ENCODE measurements at places on chromosomes 12 and 14.
A peak's percentile ranks its signal among the peaks of the same experiment; 100 is the strongest.

DNA sequence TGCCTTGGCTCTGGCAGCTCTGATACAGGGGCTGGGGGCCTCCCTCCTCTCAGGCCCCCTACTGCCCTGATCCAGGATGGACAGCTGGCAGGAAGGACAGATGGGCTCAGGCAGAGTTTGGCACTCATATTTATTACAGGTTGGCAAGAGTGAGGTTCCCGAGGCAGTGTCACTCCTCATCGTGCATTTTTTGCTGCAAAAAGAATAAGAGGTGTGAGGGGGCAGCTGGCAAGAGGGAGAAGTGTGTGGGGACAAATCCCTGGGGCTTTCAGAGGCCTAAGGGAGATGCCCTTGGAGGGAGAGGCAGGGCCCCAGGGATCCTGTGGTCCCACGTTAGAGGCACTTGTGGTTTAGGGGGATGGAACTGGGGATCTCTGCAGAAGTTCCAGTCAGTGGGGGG lies 5.0 kb downstream of the CMTM5 start:
- DNase-seq: peak; percentile 93

DNA sequence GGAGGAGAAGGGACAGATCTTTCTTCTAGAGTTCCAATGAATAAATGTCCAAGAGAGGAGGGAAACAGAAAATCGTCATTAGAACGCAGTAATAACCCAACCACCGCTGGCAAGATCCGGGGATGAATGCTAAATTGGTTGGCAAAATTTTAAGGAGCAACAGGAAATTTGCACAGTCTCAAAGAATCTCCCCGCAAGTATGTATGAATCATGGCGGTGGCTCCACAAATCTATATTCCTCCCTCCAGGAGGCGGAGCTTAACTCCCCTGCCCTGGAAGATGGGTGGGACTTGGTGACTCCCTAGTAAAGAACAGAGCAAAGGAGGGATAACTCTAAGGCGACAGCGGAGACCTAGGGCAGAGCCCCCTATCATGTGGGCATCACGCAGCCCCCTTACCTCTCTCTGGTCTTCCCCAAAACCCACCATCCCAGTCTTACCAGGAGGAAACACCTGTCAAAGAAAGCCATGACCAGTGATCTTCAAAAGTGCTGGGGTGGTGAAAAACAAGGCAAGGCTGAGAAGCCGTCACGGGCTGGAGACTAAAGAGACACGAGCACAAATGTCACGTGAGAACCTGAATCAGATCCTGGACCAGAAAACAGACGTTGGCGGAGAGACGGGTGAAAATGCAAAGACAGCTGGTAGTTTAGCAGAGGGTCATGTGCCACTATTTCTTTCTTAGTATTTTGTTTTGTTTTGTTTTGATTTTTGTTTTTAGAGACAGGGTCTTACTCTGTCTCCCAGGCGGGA lies 125.8 kb downstream of the NCOR2 start:
- no peak for DNase-seq

DNA sequence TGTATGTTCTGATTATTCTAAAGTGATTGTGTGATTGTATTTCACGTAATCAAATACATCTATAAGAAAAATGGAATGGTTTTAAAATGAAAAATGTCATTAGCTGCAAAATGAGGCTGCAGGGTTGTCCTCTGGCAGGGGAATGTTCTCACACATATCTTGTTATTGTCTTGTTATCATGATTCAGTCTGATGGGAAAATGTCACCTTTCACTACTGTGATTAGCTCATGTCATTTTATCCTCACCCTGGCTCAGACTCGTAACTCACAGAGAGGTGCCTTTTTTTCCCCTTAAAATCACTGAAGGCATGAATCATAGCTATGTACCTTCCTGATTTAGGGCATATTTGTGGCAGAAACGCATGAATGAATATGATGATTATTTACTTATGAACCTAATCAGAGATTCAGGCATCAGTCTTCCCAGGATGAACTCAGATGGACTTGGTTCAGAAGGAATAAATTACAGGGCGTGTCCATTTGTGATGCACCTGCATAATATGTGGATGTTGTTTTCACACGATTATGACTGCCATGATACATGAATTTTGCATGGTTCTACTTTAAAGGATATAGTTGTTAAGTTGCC lies 1339.2 kb downstream of the AACS start:
- DNase-seq: no peak

- DNase-seq: no peak
These were observed 168.0 kb upstream of the ARID2 start for GRCh38 chr12:45561488-45561887.

GRCh38 chr12:105581420-105581819 lies 250.9 kb downstream of the C12orf75 start:
- no peak for DNase-seq

- DNase-seq: no peak
These were observed 23.8 kb downstream of the VPS37B start for GRCh38 chr12:122871851-122872780.

- DNase-seq: no peak
These were observed 608 bp upstream of the PIANP start for GRCh38 chr12:6701078-6701768.

- DNase-seq: no peak
These were observed 18.4 kb downstream of the ANO6 start for GRCh38 chr12:45234139-45234865.

DNA sequence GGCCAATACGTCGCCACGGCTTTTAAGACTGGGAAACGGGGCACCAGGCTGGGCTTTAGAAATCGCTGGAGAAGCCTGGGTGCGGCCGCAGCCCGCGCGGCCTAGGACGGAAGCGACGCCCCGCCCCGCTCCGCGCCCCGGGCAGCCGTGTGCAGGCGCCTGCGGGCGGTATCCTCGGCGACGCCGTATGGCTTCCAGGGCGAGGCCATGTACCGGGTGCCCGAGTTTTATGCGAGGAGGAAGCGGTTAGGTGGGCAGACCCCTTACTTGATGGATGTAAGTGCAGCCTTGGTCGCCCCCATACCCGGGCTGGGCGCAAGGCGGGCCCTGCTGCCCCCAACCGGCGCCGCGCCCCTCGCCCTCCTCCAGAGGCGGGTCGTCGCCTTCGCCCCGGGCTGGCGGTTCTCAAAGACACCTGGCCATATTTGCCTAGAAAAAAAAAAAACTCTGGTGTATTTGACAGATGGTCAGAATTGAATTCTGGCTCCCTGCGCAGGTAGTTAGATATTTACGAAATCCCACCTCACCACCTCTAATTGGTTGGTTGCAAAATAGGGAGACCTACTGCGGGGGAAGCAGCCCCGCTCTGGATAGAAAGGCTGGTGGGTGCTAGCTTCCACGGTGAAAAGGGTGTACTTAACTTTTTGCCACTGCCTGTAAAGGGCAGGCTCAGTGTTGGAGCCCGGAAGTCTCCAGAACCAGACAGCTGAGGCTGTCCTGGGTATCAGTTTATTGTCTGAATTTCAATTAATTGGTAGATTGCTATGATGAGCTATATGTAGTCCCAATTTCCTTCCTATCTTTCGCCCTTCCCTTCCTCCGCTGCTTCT lies at the start of gene PPP1R36:
PPP1R36 (plus strand) TSS at position 171 of the 830 bp plus-strand sequence; CDS start at position 208, 37 bp downstream.
- DNase-seq: peak; percentile 67

DNA sequence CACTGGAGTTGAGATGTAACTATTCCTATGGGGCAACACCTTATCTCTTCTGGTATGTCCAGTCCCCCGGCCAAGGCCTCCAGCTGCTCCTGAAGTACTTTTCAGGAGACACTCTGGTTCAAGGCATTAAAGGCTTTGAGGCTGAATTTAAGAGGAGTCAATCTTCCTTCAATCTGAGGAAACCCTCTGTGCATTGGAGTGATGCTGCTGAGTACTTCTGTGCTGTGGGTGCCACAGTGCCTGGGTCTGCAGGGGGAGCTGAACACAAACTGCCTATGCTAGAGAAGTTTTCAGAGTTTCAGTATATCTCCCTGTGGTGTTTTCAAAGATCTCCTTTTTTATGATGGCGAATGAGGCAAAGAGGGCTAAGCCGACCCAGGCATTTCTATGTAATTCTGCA lies 179.2 kb upstream of the OR4E1 start:
- DNase-seq: no peak

DNA sequence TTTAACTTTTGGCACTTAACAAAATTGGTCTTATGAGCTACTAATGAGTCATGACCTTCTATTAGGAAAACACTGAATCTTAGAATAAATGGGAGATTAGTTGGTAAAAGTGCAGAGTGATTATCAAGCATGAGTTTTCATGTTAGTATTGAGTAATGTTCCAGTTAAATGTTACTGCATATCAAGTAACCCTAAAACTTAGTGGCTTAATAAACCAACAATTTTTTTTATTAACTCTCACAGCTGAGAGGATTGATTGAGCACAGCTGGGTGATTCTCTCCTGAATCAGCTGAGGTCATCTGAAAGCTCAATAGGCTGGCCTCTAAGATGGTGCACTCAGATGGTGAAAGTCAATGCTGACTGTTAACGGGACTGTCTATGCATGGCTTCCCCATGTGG lies 248.6 kb downstream of the BCL11B start:
- no peak for DNase-seq

DNA sequence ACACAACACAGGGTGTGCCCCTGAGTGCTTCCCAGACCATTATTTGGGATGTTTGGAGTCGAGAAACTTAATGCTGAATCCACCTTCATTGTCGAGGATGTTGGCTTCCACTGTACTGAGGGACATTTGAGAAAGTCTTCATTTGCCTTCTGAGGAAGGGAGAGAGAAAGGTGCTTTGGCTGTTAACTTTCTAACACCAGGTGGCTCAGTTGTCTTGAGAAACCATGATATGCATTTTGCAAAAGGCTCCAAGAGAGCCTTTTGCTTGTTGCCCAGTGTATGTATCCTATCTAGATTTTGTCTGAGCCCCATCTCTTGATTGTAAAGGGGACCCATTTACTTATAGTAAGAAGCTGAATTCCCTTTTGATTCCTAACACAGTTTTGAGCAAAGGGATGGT lies 28.6 kb upstream of the NRXN3 start:
- DNase-seq: no peak

GRCh38 chr12:71958993-71959578 lies 20.4 kb downstream of the TPH2 start:
- no peak for DNase-seq

DNA sequence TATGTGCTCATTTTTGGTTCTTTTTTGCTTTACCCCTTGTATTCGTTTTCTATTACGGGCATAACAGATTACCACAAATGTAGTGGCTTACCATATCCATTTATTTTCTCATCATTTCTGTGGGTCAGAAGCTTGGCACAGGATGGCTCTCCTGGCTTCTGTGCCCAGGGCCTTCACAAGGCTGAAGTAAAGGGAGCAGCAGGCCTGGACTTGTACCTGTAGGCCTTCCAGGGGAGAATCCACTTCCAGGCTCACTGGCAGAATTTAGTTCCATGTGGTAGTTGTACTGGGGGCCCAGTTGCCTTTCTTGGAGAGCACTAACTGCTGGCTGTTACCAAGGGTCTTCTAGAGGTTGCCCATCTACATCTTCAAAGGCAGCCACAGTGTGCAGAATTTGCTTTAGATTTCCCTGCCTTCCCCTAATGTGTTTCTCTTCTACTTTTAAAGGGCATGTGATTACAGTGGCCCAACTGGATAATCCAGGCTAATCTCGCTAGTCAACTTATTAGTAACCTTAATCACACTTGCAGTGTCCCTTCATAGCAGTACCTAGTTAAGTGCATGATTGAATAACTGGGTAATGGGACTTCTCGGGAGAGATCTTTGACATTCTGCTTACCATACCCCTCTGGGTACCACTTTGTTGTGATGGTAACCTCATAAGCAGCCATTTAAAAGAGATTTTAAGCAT lies 67.0 kb downstream of the CRADD start:
- no peak for DNase-seq

DNA sequence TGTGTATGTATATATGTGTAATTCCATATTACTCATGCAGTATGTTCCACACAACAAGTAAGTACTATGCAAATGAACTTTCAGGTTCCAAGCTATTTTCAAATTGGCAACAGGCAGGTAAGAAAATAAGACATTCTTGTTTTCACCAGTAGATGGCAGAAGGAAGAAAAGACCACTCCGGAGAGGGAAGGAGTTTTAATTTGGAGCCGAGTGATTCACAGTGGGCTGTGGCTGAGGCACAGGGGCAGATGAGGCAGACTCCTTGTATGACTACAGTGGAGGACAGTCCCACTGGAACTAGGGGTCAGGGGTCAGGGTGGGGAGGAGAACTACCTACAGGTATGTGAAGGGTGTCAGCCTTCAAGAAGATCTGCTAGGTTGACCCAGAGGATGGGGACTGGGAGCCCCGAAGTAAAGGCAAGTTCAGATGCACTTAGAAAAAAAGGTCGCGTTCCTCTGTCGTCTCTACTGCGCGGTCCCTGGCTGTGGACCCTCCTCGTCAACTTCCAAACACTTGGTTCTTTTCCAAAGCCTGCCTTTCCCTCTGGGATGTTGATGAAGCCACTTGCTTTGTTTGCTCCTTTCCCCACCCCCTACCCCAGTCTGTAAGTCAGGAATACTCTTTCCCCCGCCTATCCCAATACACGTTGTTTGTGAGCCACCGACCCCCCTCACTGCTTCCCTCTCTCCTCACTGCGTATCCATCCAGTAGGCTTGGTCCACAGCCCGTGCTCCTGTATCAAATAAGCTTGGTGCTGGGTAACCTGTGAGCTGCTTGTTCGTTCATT lies 24.1 kb downstream of the DDX47 start:
- no peak for DNase-seq

DNA sequence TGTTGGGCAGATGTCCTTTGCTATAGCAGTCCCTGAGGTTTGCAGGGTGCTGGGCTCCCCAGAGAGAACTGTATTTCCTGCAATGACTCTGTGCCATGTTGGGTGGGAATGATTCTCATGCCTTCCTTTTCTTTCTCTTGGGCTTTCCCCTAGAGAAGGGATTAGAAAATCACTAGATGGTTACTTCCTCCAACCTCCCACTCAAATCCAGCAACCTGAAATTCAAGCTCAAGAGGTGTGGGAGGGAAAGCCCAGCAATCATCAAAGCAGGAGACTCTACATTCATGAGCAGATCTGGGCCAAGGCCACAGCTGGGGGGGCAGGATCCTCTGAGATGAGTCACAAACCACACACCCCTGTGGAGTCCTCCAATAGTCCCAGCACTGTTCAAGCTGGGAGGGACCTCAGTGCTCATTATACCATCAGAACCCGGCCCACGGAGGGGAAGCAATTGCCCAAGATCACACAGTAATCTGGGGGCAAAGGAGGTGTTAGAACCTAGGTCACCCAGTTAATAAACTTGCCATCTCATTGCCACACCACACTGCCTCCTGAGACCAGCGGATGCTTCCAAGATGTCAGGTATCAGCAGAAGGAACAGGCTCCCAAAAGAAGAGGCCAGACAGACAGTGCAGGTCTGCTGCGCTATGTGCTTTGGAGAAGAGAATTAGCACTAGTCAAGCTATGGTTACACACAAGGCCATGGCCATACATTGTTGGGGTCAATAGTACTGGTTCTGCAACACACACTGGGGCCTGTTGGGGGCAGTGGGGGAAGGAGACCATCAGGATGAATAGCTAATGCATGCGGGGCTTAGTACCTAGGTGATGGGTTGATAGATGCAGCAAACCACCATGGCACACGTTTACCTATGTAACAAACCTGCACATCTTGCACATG lies 65.7 kb downstream of the TTC9 start:
- no peak for DNase-seq

Measured in DMS 273 treated with DMSO at 0.1 percent for 48 hours (cell line).